ENCODE measurements at places on chromosomes 16 and 17.

DNA sequence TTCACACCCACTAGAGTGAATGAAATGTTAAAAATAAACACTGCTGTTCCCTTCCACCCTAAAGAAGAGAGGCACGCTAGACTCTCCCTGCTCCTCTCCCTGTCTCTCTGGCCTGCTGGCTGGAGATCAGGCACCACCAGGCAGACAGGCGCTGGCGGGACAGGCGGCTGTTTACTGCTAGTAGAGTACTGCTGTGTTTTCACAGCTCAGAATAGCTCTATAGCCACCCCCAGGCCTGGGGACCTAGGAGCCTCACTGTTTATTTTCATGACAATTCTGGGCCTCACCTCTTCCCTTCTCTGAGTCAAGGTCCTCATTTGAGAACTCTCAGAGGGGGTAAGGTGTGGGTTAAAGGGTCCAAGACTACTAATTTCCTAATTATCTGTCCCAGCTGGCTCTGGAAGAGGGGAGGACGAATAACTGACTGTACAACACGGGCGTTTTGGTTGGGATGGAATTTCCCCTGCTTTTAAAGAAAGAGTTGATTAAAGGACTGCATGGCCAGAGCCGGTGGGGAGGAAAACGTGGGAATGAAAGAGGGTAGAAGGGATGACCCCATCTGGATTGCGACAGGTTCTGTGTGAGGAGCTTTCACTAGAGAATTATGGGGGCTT is 9.0 kb upstream of the G6PC1 start:
- DNase-seq, result no peak

DNA sequence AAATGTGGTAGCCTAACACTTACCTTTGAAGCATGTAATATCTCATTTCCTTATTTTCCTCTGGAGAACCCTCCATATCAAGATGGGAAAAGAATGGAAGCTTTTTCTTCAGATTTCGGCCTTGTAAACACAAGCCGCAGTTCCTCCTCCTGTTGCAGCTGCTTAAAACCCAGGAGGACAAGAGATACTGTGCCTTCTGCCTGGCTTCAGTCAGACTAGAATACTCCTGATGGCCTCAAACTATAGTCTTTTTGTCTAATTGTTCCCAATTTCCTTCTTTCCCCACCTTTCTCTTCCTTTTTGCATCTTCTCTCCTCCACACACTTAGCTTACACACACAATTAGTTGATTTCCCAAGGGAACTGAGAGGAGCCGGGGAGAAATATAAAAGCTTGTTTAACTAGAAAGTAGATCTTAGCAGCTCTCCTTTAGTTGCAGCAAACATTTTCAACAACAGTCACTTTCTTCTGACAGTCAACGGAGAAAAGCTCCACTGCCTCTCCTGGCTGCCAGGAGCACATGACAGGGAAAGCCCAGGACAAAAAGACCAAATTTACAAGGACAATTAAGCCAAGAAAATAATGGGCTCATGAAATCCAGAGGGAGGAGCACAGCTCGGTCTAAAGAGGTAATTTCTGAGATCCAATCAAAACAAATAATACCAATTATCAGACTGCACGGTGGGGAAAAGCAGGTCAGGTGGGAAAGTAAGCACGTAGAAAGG is 76.4 kb upstream of the C17orf78 start:
- no peak for DNase-seq

DNA sequence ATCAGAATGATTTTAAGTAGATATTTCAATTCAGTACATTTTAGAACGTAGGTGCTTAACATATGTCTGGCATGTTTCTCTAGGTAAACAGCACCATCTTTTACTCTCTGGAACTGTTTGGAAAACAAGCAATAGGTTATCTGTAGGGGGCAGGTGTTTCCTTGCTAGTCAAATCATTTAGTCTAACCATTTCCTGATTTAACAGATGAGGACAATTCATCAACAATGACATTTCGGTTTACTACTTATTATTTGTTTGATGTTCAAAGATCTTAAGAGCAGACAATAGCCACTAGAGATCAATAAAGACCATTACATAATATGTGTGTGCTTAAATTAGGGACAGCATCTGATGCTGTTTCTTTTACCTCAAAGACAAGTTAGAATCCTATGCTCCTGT is 173.1 kb downstream of the CEP112 start:
- no peak for DNase-seq

- no peak for DNase-seq
These were observed 182.0 kb upstream of the IRX5 start for GRCh38 chr16:54748611-54749190.

DNA sequence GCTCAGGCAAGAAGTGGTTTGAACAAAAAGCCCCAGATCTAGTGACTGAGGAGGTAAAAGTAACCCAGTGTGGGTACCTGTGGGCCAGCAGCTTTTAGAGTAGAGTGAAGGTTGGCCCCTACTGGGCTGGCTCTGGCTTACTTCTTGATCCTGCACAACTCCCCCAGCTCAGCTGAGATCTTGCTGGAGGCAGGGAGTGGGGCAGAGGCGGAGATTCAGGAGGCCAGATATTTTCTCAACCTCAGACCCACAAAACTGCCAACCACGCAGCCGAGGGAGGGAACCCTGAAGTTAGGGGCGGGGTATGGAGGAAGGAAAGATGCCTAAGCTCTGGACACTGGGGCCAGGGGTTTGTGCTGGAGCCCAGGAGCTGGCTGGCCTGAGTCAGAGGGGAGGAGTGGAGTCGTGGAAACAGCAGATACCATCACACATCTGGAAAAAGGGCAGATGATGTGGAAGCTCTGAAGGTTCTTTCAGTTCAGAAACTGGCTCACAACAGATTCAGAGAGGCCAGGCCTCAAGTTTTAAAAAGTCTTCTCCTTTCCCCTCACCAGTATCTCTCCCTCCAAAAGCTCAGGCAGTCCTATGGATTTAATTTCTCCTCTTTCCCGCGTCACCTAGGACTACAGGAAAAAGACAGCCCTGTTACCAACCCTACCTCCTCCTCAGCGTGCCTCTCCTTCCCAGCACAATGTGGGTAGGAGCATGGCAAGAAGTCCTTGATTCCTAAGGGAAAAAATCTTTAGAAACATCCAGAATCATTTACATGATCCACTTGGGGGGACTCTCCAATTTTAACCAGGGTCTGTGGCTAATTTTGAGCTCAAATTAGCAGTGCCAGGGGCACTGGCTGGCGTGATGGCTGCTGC is 48.1 kb downstream of the MYO18A start:
- no peak for DNase-seq

- no peak for DNase-seq
These were observed 3.7 kb downstream of the CMTM1 start for GRCh38 chr16:66569827-66570405.

- no peak for DNase-seq
These were observed 542.1 kb downstream of the XYLT1 start for GRCh38 chr16:16928532-16929109.

DNA sequence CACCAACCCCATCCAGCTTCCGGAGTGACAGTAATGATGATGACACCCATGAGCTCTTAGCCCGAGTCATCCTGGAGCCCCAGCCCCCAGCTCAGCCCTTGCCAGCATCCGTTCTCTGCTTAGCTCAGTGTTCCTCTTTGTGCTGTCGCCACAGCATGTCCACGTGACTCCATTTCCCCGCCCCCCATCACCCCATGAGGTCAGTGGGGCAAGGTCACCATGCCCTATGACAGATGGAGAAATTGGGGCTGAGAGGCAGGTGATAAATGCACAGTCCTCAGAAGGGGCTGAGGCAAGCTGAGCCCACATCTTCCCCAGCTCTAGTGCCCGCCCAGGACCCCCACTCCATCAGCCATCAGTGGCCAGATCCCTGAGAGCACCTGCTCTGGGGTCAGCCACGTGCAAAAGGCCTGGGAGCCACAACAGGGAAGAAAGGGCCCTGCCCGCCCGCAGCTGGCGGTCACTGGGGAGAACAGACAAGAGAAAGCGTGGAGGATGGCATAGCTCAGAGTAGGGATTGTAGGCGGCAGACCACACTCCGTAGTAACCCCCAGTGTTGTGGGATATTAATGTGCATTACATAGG is 17.1 kb downstream of the ITGB4 start:
- DNase-seq, result no peak

DNA sequence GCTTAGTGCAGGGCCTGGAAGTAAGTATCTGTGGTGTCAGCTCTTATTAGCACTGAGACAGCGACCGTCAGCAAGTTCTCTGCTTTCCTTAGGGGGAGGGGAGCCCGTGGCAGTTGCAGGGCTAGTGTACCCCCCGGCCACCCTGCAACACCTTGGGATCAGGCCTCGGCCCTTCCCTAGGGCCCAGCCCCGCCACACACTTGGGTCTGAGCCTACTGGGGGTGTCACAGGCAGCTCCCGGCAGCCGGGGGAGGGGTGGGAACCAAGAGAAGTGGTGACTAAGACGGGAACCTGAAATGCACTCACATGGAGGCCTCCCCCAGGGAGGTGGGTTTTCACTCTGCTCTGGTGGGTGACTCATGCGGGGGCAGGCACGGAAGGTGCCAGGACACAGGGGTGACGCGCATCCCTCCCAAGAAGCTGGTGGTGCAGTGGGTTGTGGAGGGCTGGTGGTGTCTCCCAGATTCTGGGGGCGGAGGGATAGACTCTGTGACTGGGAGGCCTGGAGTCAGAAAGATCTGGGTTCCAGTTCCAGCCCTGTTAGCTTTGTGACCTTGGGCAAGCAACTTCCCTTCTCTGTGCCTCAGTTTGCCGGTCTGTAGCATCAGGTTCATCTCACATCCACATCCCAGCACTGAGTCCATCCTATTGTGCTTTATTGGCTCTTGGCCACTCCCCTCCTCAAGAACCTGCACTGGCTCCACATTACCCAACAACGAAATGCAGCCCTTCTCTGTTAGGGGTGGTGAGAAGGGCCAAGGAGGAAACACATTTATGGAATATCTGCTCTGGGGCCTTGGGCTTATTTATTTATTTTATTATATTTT is 44.5 kb downstream of the LAT start:
- DNase-seq, result peak; percentile 50

GRCh38 chr17:12229335-12229734 is 208.7 kb downstream of the MAP2K4 start:
- DNase-seq, result no peak

GRCh38 chr16:24734382-24734781 is 4.9 kb downstream of the TNRC6A start:
- DNase-seq, result no peak

DNA sequence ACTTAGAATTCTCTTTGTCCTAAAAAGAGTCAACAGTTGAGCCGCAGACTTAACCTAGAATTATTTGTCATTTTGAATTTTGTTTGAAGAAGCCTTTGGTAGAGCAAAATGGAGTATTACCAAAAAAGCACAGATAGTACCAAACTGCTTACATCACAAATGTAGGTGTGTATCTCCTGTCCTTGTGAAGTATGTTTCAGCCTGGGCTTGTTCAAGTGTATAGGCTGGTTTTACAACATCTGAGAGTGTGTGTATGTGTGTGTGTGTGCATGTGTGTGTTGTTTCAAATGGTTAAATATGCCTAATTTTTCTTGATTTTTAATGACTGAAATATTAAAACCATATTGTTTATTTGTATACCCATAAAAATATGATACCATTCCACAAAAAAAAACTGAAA is 188.7 kb upstream of the AXIN2 start:
- no peak for DNase-seq

GRCh38 chr17:29140051-29140621 is 40.1 kb downstream of the MYO18A start:
- peak; percentile 64 for DNase-seq

GRCh38 chr17:59826706-59827453 is 65.9 kb downstream of the TUBD1 start:
- no peak for DNase-seq

GRCh38 chr17:32266051-32266388 is 388 bp downstream of the RHBDL3 start:
- DNase-seq, result no peak

DNA sequence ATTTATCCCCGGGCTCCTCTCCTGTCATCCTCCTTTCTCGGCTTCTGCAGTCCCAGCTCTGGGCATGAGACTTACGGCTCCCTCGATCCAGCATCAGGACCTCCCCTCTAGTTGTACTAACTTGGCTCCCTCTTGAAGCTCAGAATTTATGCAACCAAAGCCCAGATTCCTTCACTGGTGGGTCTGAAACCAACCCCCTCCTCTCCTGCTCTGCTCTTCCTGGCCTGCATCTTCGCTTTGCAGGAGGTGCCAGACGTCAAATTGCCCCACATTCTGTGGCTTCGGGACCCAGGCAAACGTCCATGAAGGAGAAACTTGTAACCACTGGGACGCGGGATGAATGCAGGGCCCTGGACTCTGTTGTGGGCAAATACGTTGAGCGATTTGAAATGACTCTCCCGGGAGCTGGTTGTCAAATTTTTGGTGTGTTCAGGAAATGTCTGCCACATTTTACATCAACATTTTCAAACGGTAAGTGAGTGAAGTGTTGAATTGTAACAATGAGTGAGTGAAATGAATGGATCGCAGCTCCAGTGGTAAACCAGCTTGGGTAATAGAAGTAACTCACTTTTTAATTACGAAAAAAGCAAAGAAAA is 29.3 kb upstream of the ELAC2 start:
- no peak for DNase-seq

- no peak for DNase-seq
These were observed 10.9 kb downstream of the JPT2 start for GRCh38 chr16:1688807-1689560.

- DNase-seq, result peak; percentile 65
These were observed 34.2 kb upstream of the CRHR1 start for GRCh38 chr17:45749831-45750335.

DNA sequence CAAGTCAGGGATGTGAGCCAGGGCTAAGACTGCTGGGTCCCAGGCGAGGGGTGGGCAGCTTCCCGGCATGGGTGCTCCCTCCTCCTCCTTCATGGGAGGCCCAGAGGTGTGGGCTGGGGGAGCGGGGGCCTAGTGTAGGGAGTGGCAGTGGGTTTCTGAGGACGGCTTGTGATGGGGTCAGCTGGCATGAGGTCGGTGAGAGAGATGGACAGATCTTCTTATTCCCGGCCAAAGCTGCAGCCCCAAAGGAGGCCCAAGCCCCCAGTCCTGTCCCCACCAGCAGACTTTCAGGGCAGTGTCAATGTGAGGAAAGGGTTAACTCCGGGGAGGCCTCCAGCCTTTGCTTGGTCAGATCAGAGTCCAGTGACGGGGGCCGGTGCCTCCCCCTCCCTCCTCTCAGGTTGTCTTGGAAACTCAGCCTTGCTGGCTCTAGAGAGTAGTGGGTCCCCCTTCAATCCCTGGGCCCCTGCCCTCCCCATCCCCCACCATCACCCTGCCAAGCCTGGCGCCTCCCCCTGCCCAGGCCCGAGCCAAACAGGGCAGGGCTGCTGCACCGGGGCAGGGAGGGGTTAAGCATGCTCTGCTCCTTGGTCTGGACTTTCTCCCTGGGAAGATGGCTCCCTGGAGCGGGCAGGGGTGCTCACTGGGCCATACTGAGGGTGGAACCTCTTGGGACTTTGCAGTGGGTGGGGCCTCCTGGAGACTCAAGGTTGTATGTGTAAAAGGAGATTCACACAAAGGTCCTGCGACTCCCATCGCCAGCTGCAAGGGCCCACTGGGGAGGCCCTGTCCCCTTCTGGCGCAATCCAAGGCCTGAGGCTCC is 12.4 kb downstream of the NAT9 start:
- no peak for DNase-seq

DNA sequence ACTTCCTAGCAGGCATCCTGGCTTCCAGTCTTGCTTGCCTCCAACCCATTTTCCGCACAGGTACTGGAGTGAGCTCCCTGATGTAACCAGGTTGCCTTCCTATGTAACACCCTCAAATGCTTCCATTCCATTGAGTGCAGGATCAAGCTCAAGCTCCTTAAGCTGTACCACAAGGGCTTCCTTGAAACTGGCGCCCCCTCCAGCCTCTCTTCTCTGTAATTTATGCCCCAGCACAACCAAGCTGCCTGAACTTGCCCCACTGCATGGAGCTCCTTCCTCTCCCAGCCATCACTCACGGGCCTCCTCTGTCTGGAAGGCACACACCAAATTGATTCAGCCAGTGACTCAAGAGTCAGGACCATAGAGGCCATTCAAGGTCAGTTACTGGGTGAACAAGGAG is 234.8 kb upstream of the RPL38 start:
- DNase-seq, result no peak

GRCh38 chr17:9577373-9577709 is 899 bp downstream of the CFAP52 start:
- DNase-seq, result no peak

Data from NCI-H2171 (cell line).